ENCODE measurements at places on chromosomes 13 and 19.

GRCh38 chr13:31731921-31732320, 7.4 kb upstream of the RXFP2 start:
- no peak for DNase-seq

GRCh38 chr13:49740870-49741269, 49.6 kb upstream of the EBPL start:
- DNase-seq: no peak

- DNase-seq: no peak
Measured at GRCh38 chr19:46250076-46250735, 20.7 kb downstream of the IGFL1 start.

DNA sequence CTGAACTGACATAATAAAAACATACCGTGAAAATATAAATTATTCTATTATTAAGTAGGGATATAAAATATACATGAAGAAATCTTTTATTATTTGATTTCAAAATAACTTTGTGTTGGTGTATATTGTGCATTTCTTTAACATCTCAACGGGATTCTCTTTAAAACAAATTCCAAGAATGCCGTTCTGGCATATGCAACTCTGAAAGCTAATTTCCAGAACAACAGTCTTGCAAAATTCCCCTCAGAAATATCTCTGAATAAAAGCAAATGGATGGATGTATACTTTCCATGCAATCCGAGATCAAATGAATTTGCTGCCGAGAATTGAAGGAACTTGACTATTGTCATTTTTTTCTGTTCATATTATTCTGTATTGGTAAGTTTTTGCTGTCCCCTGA, 1579.8 kb downstream of the PCDH9 start:
- DNase-seq: no peak

GRCh38 chr13:111202745-111203144, 87.6 kb downstream of the ARHGEF7 start:
- DNase-seq: no peak
